Midbrain (tissue), 1 donor: ENCODE measurements at places on chromosomes 1 and 21.

GRCh38 chr1:25634896-25635295 is 18.3 kb downstream of the MAN1C1 start:
- DNase-seq, result no peak

DNA sequence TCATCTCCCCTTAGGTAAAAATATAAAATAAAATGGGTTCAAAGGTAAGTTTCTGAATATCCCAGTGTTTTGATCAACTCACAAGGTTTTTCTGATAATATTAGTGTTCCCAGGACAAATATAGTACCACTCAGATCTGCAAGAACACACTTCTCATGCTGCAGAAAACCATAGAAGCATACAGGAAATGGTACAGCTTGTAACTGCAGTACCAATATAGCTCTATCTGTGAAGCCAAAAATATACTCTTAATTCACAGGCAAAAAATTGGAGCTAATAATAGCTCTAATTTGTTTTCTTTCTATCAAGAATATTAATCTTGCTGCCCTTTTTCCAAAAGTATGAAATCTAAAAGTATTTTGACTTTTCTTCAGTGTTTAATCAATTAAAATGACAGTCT is 13.2 kb downstream of the VPS45 start:
- no peak for DNase-seq

- DNase-seq, result no peak
Measured at GRCh38 chr1:232149287-232150201, 480.4 kb downstream of the SIPA1L2 start.

- DNase-seq, result no peak
Measured at GRCh38 chr1:27410709-27411108, 18.3 kb downstream of the GPR3 start.

GRCh38 chr1:112533029-112533428 is 24.3 kb downstream of the WNT2B start:
- DNase-seq, result no peak

DNA sequence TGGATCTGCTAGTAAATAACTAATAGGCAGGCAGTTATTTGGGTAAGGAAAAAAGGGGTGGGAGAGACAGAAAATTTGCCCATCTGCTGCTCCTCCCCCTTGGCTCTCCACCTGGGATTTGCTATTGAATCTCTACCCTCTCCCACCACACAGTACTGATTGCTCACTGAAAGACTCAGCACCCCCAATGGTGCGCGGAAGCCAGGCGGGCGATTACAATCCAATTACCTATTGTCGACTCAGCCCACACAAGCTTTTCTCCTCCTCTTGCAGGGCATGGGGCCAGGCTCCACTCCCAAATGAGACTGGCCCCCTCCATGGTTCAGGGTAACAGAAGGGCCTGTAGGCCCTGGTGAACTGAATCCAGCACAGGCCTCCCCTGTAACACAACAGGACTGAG is 2.7 kb upstream of the HMGN2 start:
- DNase-seq, result no peak

- DNase-seq, result no peak
Measured at GRCh38 chr1:243396424-243396823, 140.6 kb downstream of the SDCCAG8 start.

- no peak for DNase-seq
Measured at GRCh38 chr1:238546118-238546517, 655.4 kb upstream of the ZP4 start.

DNA sequence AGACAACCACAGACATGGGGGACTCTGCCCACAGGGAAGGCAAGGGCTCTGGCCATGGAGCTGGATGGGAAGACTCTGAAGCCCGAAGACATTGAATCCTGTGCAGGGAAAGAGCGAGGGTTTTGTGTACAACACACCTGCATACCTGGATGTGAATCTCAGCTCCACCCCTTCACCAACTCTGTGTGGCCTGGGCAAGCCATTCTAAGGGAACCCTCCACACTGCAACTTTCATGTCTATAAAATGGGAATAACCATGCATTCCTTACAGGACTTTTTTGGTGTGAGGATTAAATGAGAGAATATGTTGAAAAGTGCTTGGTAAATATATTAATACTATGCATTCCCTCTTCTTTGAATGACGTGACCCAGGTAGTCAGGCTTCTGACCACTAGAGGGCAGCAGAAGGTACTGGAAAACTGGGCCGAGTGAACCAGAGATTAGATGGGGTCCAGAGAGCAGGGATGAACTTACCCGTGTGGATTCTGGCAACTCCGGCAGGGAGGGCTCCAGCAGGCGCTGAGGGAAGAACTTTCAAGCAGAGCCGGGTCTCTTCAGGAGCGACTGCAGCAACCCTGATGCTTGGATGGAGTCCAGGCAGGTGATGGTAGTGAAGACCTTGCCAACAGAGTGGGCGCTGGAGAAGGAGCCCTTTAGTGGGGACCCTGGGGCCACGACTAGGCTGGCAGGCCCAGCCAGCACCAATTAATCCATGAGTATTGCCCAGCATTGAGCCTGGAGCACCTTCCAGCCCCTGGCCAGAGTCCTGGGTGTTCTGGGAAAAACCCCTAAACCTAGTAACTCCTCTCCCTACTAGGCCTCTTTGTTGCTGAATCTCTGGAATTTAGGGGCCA is 834 bp upstream of the ELF3 start:
- DNase-seq, result peak; percentile 84

GRCh38 chr1:22654692-22655091 is 1.7 kb downstream of the C1QB start:
- DNase-seq, result no peak

DNA sequence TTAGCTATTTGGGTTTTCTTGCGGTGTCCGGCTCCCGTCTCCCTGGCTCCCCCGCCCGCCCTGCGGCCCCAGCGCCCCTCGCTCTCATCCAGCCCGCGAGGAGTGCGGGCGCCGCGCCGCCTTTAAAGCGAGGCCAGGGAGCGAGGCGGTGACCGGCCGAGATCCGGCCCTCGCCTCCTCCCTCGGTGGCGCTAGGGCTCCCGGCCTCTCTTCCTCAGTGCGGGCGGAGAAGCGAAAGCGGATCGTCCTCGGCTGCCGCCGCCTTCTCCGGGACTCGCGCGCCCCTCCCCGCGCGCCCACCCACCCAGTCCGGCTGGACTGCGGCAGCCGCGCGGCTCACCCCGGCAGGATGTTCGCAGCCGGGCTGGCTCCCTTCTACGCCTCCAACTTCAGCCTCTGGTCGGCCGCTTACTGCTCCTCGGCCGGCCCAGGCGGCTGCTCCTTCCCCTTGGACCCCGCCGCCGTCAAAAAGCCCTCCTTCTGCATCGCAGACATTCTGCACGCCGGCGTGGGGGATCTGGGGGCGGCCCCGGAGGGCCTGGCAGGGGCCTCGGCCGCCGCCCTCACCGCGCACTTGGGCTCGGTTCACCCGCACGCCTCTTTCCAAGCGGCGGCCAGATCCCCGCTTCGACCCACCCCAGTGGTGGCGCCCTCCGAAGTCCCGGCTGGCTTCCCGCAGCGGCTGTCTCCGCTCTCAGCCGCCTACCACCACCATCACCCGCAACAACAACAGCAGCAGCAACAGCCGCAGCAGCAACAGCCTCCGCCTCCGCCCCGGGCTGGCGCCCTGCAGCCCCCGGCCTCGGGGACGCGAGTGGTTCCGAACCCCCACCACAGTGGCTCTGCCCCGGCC is 492 bp downstream of the HLX start:
- DNase-seq, result peak; percentile 56

DNA sequence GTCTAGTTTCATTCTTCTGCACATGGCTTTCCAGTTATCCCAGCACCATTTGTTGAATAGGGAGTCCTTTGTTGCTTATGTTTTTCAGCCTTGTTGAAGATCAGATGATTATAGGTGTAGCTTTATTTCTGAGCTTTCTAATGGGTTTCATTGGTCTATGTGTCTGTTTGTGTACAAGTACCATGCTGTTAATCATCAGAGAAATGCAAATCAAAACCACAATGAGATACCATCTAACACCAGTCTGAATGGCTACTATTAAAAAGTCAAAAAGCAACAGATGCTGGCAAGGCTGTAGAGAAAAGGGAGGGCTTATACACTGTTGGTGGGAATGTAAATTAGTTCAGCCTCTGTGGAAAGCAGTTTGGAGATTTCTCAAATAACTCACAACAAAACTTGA is 321.5 kb upstream of the PTBP2 start:
- no peak for DNase-seq

DNA sequence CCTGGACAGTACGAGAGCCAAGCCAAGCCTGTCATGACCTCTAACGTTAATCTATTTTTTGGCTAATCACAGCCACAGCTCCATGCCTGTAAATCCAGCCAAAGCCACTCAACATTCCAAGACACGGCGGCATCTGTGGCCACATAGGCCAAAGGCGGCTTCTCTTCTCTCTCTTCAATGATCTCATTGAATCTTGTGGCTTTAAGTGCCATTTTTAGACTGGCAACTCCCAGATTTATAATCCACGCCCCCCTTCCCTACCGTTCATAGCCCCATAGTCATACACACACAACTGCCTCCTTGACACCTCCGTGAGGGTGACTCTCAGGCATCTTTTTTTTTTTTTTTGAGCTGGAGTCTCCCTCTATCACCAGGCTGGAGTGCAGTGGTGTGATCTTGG is 5.7 kb upstream of the SELENON start:
- no peak for DNase-seq

- DNase-seq, result no peak
Measured at GRCh38 chr1:214107322-214108096, 119.7 kb downstream of the PROX1 start.
